HAP-1 (cell line): ENCODE measurements at places on chromosomes 12 and 14.
A peak's percentile ranks its signal among the peaks of the same experiment; 100 is the strongest.

DNA sequence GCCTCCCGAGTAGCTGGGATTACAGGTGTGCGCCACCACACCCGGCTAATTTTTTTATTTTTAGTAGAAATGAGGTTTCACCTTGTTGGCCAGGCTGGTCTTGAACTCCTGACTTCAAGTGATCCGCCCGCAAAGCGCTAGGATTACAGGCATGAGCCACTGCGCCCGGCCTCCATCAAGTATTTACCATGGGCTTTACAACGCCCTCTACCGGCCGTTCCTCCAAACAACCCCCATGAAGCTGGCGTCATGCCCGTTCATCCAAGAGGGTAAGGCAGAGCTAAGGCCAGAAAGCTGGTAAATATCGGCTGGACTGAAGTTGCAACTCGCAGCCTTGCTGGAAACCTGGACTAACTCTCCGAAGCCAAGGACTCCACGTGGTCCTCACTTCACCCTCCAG lies 41.6 kb downstream of the RNF34 start:
- DNase-seq = peak; percentile 66

DNA sequence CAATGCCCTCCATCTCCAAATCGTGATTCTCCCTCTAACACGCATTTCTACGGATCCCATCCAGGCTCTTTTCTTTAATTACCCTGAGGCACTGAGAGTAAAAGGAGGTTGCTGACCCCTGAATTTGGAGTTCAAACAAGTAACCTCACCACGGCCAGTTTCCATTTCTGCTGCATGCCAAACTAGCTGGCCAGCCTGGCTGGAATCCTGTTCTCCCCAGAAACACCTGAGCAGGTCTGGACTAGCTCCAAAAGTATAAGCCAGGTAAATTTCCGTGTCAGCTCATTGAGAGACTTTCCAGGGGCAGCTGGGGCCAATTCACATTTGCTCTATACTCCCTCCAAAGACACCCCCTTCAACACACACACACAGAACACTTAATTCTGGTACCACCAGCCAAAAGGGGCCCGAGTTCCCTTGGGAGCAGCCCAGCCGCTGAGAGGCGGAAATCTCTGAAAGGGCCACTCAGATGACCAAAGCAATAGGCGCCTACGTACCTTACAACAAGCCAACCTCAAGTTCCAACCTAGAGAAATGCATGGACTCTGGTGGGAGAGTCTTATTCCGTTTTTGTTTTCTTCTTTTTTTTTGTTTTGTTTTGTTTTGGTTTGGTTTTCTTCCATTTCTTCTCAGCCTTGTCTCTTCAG lies 131.4 kb downstream of the NDUFA12 start:
- DNase-seq = no peak

- DNase-seq = no peak
Measured at GRCh38 chr14:35223927-35224326, 68.3 kb upstream of the PSMA6 start.

DNA sequence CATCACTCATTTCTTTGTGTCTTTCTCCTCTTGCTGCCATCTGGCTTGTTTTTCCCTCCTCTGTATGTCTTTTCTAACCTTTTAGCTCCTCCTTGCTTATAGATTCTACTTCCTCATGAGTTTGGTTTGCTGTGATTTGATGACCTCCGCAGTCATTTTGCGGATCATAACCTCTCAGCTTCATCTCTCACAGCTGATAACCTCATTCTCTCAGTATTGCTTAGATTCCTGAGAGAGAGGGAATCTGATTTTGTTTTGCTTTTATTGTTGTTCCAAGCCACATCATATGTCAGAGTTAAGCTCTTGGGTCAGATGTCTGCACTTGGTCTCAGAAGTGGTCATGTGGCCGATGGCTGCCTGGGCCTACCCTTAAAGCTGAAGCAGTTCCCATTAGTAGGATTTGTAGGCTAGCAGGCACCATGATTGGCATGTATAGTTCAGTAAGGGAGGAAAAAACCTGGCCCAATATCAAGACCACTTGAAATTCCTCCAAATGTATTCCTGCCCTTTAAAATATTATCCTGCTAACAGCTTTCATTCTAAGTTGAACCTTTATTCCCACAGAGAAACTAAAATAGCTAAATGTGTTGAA lies 13.5 kb downstream of the ZNF664 start:
- DNase-seq = no peak

GRCh38 chr12:109625131-109625559 lies 51.6 kb downstream of the MVK start:
- no peak for DNase-seq

GRCh38 chr12:41409628-41410027 lies 221.5 kb downstream of the PDZRN4 start:
- no peak for DNase-seq

GRCh38 chr12:28540324-28540714 lies 350.1 kb downstream of the CCDC91 start:
- DNase-seq = peak; percentile 26

- no peak for DNase-seq
Measured at GRCh38 chr14:74950795-74951442, 4.5 kb downstream of the PGF start.

DNA sequence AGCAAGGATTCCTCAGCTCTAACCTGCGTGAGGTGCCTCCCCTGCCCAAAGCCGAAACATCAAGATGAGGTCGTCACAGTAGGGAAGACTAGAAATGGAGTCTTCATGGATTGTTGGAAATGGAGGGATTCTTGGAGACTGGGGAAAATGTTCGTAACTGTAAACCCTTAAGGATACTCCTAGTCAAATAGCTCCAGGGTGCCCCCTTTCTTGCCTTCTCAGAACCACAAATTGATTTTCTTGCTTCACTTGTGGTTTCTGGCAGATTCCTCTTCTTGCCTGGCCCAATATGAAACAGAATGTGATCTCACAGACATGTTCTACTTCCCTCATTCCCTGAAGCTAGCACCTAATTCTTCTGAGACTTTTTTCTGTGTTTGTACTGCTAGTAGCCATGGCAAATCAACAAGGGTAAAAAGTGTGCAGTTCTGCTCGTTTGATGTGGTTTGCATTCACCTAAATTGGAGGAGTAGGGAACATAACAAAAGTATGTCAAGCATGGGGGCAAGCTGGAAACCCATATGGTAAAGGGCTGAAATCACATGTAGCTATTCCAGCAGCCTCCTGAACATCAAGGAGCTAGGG lies 332.0 kb downstream of the PAWR start:
- DNase-seq = no peak

GRCh38 chr14:35342489-35343010 lies 50.4 kb downstream of the PSMA6 start:
- DNase-seq = no peak

- no peak for DNase-seq
Measured at GRCh38 chr12:119601877-119602733, 8.5 kb downstream of the TMEM233 start.

DNA sequence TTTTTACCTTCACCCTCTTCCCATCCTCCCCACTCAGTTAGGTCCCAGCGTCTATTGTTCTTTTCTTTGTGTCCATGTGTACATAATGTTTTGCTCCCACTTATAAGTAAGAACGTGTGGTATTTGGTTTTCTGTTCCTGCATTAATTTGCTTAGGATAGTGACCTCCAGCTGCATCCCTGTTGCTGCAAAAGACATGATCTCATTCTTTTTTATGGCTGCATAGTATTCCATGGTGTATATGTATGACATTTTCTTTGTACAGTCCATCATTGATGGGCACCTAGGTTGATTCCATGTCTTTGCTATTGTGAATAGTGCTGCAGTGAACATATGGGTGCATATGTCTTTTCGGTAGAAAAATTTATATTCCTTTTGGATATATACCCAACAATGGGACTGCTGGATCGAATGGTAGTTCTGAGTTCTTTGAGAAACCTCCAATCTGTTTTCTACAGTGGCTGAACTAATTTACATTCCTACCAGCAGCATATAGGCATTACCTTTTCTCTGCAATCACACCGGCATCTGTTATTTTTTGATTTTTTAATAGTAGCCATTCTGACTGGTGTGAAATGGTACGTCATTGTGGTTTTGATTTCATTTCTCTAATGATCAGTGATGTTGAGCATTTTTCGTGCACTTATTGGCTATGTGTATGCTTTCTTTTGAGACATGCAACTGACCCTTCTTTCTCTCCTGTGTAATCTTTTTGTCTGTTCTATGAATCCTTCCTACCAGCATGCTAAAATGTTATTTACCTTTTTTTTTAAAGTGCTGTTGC lies 279.7 kb upstream of the AMIGO2 start:
- no peak for DNase-seq

- DNase-seq = no peak
Measured at GRCh38 chr12:10160617-10161385, 11.1 kb downstream of the OLR1 start.

- no peak for DNase-seq
Measured at GRCh38 chr12:116002890-116003536, 274.5 kb downstream of the MED13L start.

DNA sequence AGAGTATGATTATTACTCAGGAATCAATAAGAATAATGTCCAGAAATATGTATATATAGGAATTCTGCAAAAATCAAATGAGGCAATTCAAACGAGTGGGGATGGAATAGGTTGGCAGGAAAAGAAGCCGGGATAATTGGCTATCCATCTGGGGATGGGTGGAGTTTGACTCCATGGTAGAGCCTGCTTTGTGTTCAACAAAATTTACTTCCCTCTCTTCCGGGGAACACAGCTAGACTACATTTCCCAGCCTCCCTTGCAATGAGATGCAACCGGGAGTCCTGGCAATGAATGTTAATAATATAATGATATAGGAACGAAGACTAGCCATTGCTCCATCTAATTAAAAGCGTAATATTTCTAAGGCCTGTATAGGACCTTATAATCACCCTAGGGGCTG lies 146.6 kb downstream of the EFCAB11 start:
- no peak for DNase-seq

DNA sequence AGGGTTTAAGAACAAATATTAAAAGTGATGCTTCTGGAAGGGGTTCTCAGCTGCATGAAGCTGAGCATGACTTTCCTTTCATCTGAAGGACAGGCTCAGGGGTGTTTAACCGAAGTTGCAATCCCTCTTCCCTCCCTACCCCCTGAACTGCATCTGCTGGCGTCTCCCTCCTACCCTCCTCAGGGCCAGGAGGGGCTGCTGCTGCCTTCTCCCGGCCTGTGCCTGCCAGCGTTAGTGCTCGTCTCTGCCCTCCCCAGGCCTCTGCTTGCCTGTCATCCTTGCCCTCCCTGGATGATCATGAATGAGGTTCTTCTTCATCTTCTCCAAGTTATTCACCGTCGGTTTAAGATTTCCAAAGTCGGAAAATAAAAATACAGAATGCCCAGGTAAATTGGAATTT lies 12.2 kb downstream of the SMOC1 start:
- DNase-seq = no peak

DNA sequence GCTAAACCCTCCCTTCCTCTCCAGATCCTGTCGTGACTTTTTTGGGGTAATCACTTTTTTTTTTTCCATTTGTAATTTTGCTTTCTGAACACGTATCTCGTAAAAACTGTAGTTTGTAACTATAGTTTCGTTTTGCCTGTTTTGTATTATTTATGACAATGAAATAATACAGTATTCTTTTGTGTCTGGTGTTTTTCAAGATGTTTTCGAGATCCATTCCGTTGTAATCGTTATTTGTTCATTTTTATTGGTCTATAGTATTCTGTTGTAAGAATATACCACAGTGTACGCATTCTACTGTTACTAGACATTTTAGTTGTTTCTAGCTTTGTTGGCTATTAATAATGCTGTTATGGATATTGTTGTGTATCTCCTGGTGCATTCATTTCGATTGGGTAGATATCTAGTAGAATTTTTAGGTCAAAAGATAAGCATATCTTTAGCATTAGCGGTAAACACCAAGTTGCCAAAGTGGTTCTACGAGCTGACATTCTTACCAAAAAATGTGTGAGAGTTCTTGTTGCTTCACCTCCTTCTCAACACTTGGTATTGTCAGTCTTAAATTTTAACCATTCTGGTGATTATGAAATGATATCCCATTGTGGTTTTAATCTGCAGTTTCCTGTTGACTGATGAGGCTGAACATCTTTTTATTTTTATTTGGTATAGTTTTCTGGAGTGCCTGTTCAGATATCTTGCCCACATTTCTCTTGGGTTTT lies 92.3 kb upstream of the EVL start:
- DNase-seq = no peak

DNA sequence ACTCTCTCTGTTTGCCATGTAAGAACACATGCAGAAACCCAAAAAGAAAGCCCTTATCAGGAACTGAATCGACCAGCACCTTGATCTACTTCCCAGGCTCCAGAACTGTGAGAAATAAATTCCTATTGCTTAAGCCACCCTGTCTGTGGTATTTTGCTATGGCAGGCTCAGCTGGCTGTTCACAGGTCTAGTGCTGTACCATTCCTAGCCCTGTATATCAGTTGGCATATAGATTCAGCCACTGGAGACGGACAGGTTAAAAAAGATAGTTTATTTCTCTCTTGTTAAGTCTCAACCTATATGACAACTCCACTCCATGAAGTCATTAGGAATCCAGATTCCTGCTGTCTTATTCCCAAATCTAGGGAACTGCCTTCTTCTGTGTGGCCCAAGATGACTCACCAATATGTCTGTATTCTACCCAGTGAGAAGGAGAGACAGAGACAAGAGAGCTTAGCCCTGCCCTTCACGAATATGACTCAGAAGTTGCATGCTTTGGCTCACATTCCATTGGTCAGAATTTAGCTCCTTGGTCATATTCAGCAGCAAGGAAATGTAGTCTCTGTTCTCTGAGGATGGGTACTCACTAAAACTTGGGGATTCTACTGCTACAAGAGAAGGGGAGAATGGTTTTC lies 57.0 kb downstream of the PLEKHG7 start:
- DNase-seq = no peak

GRCh38 chr12:98532687-98533304 lies 17.4 kb downstream of the TMPO start:
- peak; percentile 63 for DNase-seq

DNA sequence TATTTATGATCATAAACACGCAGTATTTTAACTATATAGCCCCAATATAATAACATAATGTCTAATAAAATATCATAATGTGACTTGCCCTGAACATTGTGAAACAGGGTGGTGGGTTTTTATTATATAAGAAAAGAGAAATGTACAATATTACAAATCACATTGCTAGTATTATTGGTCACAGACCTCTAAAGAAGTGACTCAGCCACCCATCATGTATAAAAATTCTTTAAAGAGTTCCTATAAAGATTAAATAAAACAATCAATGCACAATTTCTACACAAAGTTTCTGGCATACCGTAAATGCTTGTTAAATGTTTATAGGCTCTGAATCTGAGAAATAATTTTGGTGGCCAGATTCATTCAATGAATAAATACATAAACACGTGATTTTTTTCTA lies 28.9 kb downstream of the ABCC9 start:
- no peak for DNase-seq

DNA sequence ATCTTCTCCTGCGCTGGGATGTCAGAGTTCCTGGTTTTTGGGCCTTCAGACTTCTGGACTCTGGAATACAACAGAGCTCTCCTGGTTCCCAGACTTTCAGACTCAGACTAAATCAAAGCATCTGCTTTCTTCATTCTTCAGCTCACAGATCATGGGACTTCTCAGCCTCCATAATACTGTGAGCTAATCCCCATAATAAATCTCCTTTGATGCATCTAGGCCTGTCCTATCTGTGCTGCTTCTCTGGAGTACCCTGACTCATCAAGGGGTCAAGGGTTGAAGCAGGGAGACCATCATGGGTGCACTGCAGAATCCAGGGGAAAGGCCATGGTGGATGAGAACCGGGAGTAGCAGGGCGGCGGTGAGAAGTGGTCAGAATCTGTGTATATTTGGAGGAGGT lies 1094.1 kb upstream of the TMEM132C start:
- DNase-seq = no peak

- no peak for DNase-seq
Measured at GRCh38 chr12:46108721-46109120, 118.3 kb upstream of the SCAF11 start.
